ENCODE measurements at places on chromosomes 7 and 10.

GRCh38 chr7:117014673-117015133, 61.4 kb downstream of the ST7 start:
- DNase-seq: no peak

DNA sequence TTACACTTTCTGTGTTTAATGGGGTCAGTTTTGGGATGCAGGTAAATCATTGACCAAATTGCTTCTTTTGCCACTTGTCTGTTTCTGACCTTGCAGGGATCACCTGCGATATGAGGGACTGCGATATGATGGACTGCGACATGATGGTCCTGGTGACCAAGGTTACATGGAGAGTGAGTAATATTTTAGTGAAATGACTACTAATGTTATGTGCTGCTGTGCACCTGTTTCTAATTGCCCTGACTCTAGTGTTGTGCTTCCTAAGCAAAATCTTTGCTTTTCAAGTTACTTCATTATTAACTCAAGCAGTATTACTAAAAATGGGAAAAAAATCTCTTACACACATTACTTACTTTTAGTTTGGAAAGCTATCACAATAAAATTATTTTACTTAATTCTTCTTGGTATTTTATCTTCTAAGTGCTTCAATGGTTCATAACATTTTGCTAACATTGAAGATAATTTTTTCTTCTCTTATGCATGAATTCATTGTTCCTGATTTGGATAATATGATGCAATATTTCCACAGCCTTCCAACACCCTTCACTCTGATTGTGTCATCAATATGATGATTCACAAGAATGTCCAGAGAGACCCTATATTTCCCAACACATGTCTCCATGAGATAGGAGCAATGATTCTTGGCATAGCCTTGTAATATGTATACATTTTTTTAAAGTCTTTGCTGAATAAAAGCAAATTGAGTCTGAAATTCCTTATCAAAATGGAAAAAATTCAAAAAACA, 306.2 kb upstream of the AKR1E2 start:
- peak; percentile 35 for DNase-seq

- no peak for DNase-seq
Observed at GRCh38 chr7:1978656-1979590, 253.8 kb downstream of the MAD1L1 start.

DNA sequence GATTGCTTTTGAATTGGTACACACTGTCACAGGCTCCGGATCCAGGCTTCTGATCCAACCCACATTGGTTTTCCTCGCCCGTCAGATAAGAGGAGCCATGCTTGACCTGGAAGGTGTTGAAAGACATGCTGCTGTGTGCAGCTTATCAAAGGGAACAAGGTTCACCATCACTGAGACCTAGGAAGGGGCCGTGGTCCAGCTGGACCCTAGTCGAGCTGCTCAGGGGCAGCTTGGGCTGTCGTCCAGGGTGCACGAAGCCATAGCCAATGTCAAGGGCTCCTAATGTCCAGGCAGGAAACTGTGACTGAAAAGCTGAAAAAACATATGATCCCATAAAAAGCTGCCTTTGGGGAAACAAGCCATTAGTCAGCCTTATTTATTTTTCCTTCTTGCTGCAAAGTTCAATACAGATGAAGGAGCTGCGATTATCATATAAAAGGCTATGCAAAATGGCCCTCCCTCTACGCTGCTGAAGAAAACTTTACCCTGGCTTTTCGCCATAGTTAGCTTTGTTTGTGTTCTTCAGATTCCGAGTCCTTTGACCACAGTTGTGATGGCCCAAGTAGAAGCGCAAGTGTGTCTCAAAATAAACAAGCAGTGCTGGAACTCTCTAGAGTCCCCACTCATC, 118.0 kb downstream of the CREB5 start:
- no peak for DNase-seq

- DNase-seq: no peak
Observed at GRCh38 chr7:32253299-32253698, 183.1 kb upstream of the PDE1C start.
